ENCODE measurements at places on chromosomes 7 and 10. TPM values are rescaled to one million over a fixed set of nuclear protein-coding genes. Genes with fewer than 3 reads are reported as not detected.

BTBD16 gene
- 0.57 TPM for total RNA-seq

HYAL4 gene
- not detected for total RNA-seq

CALML3 gene
- not detected for total RNA-seq

ZNF804B gene
- not detected for total RNA-seq

STMP1 gene
- total RNA-seq, result 30.8 TPM

Data from A549 treated with Mapracorat at 1 μM for 4 hours (cell line).